ENCODE measurements at places on chromosomes 7 and 10.

DNA sequence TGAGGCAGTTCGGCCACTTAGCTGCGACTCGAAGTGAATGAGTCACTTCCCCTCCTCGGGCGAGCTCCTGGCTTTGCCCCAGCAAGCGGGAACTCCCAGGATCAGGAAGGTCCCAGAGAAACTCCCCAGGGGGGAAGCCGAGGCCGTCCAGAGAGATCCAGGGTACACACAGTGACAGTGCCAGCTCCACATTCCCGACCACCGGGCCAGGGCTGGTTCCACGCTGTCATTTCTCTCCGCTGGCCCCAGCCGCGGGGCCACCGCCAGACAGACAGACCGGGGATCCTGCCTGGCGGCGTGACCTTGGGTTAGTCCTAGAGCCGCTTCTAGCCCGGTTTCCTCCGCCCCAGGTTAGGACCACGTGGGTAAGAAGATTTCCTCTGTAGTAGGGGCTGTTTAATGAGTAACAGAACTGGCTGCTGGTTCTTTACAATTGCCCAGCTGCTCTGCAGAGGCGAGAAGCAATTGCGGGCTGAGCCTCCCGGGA, 463 bp upstream of the UPP1 start:
- peak; percentile 80 for DNase-seq

GRCh38 chr7:152543799-152544198, 108.0 kb upstream of the KMT2C start:
- DNase-seq, result no peak

DNA sequence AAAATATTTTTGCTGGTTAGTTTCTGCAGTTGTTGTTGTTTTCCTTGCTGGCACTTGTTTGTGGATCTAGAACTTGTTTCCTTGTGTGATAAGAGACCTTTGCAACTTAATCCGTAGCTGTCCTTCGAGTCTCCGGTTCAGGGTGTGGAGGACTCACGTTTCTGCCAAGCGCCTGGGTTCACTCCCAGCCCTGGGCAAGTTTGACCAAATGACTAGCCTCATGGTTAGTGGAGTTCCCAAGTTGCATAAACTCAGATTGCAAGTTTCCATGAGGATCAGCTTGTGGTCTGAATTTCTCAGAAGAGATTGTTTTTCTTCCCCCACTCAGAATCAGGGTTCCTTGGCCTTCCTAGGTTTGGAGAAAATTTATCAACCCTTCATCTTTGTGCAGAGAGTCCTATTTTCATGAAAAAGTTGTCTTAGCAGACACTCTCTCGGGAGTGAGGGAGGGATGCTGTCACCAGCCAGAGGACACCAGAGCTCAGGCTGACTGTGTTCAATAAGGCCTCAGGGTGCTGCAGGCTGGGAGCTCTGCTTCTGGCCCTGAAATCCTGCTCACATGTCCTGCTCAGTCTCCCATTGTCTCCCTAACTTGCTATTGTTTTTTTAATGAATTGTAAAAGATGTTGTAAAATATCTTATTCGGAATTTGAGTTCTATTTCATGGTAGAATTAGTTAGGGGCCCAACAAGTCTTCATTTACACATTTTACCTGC, 377.7 kb upstream of the KLF6 start:
- DNase-seq, result no peak

- no peak for DNase-seq
Measured at GRCh38 chr10:50501924-50502452, 121.8 kb downstream of the SGMS1 start.
